ENCODE measurements at places on chromosomes 2 and 18.

DNA sequence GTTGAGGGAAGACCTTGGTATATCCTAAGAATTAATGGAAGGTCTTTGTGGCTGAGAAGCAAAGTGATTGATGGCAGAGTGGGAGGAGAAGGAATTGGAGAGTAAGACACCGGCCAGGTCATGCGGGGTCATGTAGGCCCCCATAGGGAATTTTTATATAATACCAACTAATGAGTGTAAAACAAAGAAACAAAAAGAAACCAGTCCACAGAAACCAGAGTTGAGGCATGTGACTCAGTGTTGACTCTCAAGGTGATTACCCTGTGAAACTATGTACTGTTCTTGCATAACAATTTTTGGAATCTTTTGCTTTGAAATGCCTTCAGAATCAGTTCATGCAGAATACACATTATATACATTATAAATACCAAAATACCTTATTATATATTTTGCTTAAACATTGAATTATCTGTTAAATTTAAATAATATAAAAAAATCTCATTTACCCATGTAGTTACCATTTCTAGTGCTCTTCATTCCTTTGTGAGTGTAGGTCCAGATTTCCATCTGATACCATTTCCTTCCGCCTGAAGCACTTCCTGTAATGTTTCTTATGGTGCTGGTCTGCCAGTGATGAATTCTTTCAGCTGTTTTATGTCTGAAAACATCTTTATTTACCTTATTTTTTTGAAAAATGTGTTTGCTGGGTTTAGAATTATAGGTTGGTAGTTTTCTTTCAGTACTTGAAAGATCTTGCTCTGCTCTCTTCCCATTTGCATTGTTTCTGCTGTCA is 8.6 kb downstream of the CLIP4 start:
- no peak for DNase-seq

- no peak for DNase-seq
Observed at GRCh38 chr2:238285653-238286082, 2.7 kb downstream of the PER2 start.

DNA sequence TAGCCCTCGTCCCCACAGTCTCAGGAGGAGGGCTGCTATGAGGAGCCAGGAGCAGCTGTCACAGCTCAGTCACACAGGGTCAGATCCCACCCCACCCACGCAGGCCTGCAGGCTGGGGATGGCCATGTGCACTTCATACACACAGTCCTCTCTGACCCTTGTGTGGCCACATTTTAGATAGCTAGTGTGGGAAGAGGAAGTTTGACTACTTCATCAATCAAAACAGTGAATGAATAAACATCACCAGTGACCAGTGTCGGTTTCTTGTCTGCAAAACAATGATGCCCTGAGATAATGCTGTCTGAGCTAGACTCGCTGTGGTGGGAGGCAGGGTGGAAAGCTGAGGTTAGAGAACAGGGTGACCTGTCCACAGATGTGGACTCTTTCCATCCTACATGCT is 107.1 kb downstream of the PIEZO2 start:
- no peak for DNase-seq

DNA sequence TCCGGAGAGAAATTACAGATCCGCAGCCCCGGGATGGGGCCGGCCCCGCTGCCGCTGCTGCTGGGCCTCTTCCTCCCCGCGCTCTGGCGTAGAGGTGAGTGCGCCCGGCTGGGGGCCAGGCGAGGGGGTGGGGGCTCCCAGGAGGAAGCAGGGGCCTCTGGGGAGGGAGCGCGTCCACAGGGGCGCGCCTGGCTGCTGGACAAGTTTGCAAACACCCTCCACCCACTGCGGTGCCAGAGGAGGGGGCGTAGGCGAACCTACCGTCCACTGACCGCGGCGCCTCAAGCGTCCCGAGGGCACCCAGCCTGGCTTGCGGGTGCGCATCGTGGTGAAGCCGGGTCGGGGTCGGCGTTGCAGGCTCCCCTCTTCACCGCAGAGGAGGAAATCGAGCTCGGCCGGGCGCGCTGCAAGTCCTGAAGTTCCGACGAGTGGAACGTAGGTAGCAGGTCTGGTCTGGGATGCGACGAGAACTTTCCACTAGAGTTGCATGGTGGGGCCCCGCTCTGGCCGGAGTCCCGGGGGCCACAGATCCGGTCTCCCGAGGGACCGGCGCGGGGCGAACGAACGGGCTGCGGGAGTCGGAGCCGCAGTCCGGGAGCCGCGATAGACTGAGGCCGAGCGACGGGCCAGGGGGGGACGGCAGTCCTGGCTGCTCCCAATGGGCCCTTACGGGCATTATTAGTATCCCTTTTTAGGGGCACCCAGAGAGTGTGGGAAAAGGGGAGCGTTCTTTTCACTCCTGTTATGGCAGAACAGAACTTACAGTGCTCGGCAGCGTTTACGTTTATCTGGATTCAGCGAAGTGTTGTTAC is 502 bp downstream of the MERTK start:
- no peak for DNase-seq

DNA sequence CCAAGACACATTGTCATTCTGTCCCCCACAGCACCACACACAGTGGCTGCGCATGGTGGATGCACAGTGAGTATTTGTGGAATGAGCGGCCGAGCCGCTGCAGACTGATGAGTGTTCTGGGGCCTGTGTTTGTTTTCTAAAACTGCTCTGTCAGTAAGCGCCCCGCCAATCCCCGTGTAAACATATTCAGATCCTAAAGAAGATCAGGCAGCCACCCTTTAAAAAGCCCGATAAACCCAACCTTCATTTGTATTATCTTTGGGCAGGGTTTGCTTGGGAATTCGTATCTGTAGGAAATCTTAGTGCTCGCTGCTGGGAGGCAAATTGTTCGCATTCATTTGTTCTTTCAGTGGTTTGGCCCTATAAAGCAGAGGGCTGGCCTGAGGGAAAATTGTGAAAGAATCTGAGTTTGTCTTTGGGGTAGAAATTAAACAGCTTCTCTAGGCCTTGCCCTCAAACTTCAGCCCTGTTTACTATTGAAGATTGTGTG is 68.6 kb downstream of the TGOLN2 start:
- DNase-seq, result no peak

GRCh38 chr2:66201242-66201641 is 233.7 kb upstream of the MEIS1 start:
- DNase-seq, result no peak
